WERI-Rb-1 (cell line): ENCODE measurements at places on chromosomes 2 and 18.

GRCh38 chr2:144515696-144516410 is 4.1 kb downstream of the ZEB2 start:
- no peak for DNase-seq

- peak; percentile 51 for DNase-seq
Observed at GRCh38 chr2:123245156-123245555, 779.9 kb upstream of the CNTNAP5 start.

DNA sequence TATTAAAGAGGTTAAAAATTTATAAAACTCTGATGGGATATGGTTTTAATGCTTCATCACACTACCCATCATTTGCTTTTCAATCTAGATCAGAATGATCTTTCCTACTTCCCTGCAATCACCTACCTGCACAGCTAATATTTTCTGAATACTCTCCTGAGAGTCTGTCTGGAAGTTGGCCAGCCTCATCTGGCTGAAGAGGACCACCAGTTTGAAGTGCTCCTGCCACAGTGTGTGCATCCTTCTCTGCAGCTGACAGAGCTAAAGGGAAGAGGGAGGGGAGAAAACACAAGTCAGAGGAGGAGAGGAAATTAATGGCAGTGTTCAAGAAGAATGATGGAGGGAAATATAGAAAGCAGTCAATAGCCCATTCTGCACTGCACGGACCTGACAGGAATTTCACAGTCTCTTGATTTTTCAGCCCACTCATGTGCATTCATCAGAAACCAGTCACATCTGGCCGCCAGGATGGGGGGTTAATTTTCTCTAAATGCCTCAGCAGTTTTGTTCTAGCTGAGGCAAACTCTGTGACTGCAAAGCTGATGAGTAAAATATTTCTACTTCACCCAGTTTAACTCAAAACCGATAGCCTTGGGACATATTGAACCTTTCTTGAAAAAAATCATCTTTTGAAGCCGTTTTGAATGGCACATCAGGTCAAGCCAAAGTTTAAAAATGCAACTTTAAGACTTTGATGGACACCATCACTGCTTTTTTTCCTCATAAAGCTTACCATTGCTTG is 201.8 kb upstream of the KLHL14 start:
- DNase-seq, result no peak

DNA sequence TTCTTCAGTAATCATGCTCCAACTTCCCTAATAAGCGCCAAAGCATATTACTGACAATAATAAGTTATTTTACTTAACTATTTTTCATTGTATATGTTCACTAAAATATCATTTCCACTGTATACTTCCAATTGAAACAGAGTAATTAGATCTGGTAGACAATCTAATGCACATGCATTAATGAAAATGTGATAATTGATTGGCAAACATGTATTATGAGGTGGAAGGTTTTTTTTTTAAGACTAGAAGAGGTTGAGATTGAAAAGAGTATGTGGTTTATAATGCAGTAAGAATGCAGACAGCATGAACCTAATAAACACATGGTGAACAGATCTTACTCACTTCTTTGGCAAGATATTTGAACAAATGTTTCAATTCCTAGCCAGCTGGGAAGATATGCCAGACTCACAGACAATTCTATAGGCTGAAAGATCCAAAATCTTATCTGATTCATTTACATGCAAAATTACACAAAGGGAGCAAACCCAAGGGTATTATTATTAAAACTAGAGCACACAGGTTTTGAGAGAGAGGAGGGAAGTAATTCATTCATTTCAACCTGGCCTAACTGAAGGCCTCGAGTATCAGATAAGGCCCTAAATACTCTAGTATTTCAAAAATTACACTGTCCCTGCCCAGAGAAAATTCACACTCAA is 2.8 kb downstream of the NCKAP1 start:
- DNase-seq, result no peak

DNA sequence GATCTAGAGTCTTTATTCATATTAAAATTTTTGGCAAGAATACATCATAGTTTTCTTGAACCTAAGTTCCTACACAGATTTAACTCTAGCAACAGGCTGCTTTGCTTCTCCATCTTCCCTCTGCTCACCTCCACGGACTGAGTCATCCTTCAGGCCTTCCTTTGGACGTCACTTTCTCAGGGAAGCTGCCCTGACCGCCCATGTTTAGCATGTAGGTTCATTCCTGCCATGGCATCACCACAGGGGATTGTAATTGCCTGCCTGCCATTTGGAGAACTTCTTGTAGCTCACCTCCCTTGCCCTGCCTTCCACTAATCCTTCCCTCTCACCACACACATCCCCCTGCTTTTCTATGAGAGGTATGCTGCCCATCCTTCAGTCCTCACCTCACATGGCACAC is 43.9 kb upstream of the B3GNT2 start:
- DNase-seq, result no peak

DNA sequence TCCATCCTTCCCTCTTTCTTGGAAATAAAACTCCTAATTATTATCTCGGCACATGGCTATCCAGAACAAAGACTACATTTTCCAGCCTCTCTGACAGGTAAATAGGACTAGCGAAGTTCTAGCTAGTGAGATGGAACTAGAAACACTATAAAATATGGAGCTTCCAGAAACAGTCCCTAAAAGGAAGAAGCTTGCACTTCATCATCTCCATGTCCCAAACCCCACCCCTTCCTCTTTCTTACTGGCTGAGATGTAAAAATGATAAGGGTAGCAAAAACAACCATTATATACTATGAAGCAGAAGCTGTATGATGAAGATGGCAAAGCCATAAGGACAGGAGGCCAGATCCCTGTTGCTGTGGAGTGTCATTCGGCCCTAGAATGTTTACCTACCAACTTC is 11.7 kb upstream of the ACTR2 start:
- DNase-seq, result no peak

DNA sequence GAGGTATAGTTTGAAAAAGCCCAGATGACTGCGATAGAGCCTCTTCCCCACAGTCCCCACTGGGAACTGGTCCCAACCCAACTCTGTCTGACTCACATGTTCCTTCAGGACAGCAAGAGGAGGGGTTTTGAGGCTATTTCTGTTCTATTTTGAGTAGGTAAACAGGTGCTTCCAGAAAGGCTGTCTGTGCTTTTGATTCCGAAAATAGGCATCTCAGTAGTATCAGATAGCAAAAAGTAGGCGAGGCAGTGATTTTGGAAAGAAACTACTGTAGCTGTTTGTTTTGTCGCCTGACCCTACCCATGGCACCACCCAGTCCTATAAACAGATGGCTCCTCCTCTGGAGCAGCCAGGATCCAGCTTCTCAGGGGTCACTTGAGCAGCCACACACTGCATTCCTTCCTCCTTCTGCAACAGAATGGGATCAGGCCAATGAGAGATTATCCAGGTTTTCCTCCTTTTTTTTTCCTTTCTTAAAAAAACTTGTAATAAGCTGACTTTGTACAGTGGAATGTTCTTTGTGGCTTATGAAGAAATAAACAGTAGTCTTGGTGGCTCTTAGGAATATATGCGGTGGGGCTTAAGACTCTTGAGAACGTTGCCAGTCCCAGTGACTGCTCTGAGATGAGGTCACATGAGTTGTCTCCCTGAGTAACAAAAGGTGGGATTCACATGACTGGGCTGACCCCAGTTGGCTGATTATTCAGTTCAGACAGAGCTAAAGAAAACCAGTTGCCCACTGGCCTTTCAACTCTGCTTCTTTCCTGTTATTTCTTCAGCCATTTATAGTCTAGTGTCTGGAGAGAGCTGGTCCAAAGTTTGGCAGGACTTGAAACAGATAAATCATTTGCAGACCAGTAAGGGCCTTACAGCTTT is 98.6 kb downstream of the KCNS3 start:
- no peak for DNase-seq

DNA sequence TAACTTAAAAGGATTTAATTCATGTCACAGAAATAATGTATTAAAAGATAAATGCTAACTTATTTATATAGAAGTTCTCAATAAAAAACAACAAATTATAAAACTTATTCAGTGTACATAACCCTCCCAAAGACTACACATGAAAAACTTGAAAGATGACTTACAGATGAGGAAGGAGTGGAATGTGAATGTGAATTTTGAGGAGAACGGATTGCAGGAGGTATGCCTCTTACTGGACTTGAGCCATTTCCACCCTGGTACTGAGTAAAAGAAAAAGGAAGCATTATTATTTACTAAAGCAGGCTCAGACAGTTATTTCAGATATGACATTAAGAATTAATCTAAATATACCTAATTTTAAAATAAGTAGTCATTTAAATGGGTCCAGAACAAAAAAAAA is 104.4 kb downstream of the TLK1 start:
- DNase-seq, result no peak

- DNase-seq, result peak; percentile 58
Observed at GRCh38 chr2:231727621-231728020, 19.3 kb downstream of the PTMA start.

GRCh38 chr2:241809383-241810306 is 652 bp downstream of the NEU4 start:
- peak; percentile 4 for DNase-seq

DNA sequence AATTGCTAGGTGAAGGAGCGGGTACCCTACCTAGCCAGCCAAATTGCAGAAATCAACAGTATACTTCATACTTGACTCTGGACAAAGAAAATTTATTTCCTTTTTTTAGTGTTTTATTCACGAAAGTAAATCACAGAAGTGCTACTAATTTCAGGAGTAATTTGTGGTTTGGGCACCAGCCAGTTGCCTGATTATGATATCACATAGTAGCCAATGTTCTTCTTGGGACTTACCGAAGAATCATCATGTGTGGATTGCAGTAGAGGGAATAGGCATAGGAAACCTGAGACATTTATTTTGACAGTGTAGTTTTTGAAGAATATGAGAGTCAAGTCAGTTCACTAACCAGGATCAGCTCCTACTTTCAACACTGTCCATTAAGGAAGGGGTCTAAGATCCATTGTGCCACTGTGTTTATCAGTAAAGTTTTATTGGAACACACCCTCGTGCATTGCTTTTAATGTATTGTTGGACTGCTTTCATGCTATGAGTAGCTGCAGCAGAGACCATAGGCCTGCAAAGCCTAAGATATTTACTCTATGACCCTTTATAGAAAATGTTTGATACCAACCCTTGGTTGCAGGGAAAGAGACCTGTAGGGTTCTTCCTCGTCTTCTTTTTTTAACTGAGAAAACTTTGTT is 32.1 kb downstream of the TNFRSF11A start:
- DNase-seq, result no peak

GRCh38 chr2:104897515-104898184 is 43.7 kb downstream of the POU3F3 start:
- no peak for DNase-seq

DNA sequence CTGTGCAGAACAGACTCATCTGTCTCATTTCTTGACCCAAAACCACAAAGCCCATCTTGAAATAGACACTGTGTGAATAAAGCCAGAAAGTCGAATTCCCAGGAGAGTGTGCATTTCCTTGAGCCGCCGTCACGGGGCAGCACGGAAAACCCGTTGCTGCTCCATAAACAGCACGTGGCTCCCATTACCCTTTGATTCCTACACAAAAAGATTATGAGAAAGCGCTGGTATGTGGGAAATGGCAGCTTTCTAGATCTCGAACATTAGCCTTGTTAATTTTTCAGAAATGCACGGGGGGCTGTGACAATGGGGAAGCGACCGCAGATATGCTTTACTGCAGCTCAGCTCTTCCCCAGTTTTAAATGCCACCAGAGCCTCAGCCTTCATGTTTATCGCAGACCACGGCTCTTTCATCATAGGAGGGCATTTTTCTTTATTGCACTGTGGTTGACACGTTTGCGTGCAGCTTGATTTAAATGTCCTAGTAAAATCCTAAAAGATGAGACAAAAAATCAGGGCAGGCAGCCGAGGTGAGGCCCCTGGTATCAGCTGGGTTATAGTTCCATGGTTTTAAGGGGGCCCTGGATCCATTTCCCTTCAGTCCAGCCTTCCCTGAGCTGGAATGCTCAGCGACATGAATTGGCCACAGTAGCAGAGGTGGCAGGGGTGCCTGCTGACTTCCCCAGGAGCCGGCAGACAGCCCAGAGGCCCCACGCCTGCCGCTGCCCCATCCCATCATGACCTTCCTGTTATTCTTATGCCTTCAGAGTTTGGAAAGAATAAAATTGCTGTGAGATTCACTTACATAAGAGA is 249.3 kb downstream of the NDUFA10 start:
- no peak for DNase-seq

DNA sequence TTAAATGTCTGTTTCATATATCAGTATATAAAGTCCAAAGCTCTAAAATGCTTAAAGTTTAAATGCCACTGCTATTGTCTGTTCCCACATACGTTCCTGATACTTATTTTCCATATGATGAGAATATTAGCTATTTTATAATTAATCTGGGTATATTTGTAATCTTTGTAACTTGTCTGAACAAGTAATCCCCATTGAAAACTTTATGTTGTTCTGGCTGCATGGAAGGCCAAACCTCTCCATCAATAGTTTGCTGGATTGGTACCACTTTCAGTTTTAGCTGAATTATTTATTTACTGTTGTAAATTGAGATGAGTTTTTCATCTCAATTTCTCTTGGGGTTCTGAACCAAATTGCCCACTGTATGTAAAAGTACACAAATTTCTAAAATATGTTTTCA is 1.5 kb downstream of the MBD5 start:
- DNase-seq, result no peak

DNA sequence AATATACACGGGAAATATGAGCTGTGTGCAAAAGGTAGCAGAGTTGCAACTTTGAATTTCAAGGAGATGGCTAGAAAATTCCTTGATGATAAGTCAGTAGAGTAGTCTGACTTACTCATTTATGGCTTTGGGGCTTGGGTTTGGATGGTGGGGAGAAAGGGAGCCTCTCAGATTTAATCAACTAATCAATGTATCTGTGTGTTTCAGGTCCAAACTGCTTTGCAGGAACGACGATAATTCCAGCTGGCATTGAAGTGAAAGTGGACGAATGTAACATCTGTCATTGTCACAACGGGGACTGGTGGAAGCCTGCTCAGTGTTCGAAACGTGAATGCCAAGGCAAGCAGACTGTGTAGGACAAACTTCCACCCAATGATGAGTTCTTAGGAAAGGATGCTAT is 164.6 kb downstream of the VWC2L start:
- no peak for DNase-seq

- DNase-seq, result no peak
Observed at GRCh38 chr2:157321466-157321865, 4.2 kb downstream of the ERMN start.

DNA sequence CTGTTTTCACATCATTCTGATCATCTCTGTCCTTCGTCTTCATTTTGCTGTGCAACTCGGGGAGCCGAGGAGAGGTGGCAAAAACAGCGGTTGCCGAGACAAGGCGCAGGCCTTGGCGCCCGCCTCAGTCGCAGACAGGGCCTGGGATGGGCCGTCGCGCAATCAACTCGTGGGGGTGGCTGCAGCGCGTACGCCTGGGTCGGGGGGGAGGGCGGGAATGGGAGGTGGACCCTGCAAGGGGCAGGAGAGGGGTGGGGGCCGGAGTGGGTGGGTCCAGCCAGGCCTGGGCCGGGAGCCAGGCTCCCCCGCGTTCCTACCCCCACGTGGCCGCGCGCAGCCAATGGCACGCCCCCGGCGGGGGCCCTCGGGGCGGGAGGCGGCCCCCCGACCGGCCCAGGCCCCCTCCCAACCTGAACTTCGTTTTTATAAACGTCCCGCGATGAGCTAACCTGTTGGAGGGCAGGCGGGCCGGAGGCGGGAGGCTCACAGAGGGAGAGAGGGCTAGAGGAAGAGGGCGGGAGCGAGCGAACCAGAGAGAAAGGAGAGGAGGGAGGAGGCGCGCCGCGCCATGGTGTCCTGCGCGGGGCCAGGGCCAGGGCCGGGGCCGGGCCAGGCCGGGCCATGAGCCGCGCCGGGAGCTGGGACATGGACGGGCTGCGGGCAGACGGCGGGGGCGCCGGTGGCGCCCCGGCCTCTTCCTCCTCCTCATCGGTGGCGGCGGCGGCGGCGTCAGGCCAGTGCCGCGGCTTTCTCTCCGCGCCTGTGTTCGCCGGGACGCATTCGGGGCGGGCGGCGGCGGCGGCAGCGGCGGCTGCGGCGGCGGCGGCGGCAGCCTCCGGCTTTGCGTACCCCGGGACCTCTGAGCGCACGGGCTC is at the start of gene HOXD13:
Gene HOXD13 (plus strand): TSS at position 452 of the 875 bp plus-strand sequence. CDS start 170 bp downstream, at position 622.
- peak; percentile 39 for DNase-seq
